Motor neuron (in vitro differentiated cells): ENCODE measurements at places on chromosomes 1 and 21. TPM values are rescaled to one million over a fixed set of nuclear protein-coding genes. Genes with fewer than 3 reads are reported as not detected.

DNA sequence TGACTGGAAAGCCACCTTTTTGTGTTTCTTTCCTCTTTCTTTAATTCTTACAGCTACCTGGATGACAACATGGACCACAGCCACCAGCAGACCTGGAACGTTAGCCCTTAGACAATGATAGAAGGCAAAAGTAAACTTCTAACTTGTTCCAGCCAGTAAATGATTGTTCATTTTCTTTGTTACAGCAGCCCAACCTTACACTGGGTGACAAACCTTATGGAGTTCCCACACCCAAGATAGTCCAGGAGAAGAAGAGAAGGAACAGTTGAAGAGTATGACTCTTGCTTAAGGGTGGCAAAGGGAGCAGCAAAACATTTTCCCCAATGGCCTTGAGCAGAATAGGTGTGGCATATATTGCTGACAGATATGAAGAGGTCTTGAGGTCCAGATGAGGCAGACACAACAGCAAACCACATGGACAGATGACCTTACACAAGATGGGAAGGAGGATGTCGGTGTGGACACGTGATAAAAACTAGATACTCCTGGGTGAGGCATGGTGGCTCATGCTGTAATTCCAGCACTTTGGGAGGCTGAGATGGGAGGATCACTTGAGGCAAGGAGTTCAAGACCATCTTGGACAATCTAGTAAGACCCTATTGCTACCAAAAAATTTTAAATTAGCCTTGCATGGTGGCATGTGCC is 11.8 kb upstream of the FAM76A start:
- ATAC-seq: no peak

DNA sequence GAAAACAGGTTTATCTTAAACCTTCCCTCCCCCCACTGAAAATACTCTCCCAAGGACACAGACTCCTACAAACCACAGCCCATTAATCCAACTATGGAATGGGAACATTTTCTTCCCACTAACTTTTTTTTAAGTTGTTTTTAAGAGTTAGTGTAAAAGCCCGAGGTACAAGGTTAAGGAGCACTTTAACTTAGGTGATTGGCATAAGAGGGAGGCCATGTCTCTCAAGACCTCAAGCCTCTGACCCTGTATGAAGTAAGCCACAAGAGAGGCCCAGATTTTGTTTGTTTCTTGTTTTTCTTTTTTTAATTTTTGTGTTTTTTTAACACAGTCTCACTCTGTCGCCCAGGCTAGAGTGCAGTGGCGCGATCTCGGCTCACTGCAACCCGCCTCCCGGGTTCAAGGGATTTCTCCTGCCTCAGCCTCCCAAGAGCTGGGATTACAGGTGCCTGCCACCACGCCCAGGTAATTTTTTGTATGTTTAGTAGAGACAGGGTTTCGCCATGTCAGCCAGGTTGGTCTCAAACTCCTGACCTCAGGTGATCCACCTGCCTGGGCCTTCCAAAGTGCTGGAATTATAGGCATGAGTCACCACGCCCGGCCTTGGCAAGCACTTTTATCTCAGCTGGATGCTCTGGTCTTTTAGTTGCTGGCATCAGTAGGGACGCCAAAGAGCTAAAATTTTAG is 14.4 kb downstream of the ARMH1 start:
- ATAC-seq: no peak

GRCh38 chr1:209354111-209354839 is 229.2 kb upstream of the CAMK1G start:
- ATAC-seq: peak; percentile 94

The EEIG2 gene
- 21.5 and 22.6 TPM in 2 replicates for total RNA-seq

The RXFP4 gene
- 0.87 and 1.9 TPM in 2 replicates for total RNA-seq

- no peak for ATAC-seq
Observed at GRCh38 chr1:67726224-67726623, 41.2 kb downstream of the GADD45A start.
